ENCODE measurements at places on chromosomes 2 and 18.

DNA sequence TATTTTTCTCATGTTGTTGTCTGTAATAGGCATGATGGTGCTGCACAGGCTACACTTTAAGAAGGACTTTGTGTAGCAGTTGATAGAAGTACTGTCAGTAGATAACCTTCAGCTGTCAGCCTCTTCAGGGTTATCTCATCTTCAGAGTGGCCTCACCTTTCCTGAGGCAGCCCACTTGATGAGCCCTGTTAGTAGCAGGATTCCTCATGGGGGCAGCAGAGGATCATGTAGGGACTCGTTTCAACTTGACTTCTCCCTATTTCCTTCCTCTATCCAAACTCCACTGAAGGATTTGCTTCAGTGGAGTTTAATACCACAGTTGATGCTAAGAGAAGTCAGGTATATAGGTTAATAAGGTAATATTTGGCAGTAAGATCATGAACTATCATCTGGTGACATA is 530.3 kb upstream of the FSIP2 start:
- no peak for DNase-seq

DNA sequence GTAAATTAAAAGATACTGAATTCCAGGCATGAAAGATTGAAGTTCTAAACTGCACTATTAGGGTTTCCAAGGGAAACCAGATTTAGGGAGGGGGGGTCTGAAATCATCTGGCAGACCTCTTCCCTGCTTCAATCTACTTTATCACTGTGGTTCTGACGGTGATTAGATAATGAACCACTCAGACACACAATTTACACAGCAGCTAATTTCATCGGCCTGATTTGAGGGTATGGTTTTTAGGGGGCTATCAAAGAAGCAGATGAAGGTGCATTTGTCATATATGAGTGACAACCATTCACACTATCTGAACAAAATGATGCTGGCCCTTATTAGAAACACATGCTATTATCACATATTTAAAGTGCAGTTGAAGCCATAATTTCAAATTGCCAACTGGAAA is 106.0 kb downstream of the OLA1 start:
- DNase-seq = no peak

- DNase-seq = no peak
Measured at GRCh38 chr2:102765061-102765460, 3.2 kb downstream of the TMEM182 start.

DNA sequence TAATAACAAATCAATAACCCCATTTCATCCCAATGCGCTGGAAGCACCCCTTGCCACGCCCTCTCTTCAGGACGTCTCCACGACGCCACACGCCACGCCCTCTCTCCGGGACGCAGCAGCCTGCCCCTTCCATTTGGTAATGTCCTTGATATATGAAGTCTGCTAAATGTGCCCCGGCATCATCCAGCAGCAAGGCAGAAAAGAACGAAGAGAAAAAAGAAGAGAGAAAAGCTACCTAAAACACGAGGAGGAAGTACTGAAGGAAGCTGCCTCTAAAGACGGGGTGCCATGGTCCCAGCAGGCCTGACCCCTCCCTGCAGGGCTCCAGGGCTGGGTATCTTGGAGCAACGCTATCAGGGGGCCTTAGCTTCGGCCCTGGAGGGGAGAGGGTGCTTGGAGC is 41.8 kb downstream of the CNGA3 start:
- DNase-seq = no peak

DNA sequence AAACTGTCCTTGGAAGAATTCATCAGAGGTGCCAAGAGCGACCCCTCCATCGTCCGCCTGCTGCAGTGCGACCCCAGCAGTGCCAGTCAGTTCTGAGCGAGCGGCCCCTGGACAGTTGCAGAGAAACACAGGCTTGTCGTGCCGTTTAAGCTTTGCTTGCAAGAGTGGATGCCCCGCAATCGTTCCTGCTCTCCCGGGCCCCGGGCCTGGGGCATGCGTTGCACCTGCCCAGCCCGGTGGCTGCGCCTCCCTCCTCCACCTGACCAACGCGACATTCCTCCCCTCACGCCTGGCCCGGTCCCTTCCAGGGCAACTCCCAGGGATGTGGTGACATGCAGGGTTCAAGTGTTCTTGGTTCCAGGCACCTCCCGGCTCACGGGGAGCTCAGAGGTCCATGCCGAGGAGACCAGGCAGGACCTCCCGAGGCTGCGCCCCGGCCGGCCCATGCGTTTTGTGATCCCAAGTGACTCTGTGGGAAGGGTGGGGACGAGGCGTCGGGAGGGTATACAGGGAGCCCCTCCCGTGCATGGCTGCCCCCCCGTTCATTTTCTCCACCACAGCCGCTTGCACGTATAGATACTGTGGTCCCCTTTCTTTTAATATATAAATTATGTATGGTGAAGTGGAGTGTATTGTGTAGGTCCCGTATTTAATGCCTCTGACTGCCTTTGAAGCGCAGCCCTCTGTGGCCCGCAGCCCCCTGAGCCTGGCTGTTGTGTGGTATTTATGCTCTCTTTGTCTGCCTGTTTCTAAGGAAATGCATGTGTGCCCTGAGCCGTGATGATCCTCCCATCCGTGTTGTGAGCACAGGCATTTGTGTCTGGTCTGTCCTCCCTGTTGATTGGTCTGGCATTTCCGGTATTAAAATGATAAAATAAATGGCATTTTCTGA is 21.2 kb downstream of the ODC1 start:
- no peak for DNase-seq

- DNase-seq = peak; percentile 11
Measured at GRCh38 chr2:200306196-200306930, at the start of gene SPATS2L. TSS of gene SPATS2L (plus strand) at chr2:200306693. CDS start at chr2:200389245, 82,552 bp downstream.

DNA sequence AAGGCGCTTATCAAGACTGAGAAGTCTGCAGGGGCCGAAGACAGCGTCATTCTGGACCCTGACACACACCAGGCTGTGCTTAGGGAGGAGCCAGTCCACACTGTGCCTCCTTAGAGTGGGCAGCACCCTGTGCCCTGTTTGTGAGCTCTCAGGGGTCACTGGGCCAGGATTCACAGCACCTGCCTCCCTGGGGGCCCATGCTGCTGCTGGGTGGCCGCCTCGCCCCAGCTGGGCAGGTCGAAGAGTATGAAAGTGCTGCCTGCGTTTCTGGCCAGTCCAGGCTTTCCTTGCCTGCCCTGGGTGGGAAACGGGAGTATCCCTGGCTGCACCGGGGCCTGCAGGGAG is 15.4 kb upstream of the GPR55 start:
- no peak for DNase-seq

DNA sequence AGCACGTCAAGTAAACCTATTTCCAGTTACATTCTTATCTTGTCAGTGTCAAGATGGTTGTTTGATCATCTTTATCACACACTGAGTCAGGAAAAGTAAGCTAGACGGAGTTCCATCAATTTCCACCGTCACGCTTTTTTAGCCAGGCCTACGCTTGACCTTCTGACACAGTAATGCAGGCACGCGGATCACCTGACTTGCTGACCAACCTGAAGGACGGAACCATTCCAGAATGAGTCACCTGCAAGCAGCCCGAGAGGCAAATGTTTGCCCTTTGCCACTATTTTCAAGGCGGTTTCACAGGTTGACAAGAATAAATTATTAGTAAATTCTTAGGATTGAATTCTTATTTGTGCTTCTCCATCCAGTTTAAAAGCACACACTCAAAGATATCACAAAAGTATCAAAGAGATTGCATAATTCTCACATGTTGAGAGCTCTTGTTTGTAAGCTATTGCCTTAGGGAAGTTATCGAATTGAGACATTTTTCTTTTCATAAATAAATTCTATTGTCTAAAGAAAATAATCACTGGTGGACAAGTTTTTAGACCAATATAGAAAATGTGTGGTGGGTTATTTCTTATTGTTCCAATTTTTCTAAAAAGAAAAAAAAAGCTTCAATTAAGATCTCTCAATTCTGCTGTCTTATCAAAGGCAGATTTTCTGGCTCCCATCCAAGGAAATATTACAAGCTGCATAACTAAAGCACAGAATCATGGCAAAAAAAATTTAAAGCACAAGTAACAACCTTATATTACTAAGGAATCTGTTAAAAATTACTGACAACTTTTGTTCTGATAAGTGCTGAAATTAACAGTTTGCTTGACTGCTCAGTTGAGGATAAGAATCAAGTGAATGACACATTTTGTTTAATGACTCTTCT is 31.9 kb downstream of the UXS1 start:
- no peak for DNase-seq

- no peak for DNase-seq
Measured at GRCh38 chr18:62984656-62985315, 269.4 kb downstream of the PHLPP1 start.

GRCh38 chr18:62778976-62779869 is 63.9 kb downstream of the PHLPP1 start:
- no peak for DNase-seq

- no peak for DNase-seq
Measured at GRCh38 chr18:63197246-63197869, 122.2 kb downstream of the BCL2 start.

GRCh38 chr2:57570961-57571360 is 475.6 kb upstream of the VRK2 start:
- DNase-seq = no peak

DNA sequence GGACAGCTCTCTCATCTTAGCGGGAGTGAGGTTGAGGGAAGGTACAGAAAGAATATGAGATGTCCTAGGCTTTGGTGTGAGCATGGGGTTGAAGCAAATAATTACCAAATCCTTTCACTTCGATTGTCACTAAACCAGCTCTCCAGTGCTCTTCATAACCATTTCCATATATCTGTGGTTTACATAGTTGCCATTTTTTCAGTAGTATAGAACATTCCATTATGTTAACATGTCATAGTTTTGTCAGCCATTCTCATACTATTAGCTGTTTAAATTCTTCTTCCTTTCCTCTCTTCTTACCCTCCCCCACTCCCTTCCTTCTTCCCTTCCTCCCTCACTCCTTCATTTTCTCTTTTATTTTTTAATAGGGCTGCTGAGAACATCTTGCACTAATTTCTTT is 205.9 kb downstream of the BABAM2 start:
- DNase-seq = no peak

- DNase-seq = no peak
Measured at GRCh38 chr2:32192418-32192817, 26.8 kb downstream of the SLC30A6 start.

DNA sequence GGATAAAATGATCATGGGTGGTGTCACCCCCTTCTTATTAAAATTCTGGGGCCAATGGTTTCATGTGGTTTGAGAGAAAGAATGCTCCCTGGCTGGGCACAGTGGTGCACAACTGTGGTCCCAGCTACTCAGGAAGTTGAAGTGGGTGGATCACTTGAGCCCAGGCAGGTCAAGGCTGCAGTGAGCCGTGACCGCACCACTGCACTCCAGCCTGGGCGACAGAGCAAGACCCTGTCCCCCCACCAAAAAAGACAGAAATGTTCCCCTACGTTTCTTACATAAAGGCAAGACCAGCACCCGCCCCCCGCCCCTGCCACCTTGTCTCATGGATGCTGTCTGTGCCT is 53.0 kb upstream of the ID2 start:
- no peak for DNase-seq

- DNase-seq = no peak
Measured at GRCh38 chr2:136796339-136796738, 31.0 kb downstream of the THSD7B start.

GRCh38 chr2:157262248-157262647 is 4.7 kb downstream of the GALNT5 start:
- DNase-seq = no peak

DNA sequence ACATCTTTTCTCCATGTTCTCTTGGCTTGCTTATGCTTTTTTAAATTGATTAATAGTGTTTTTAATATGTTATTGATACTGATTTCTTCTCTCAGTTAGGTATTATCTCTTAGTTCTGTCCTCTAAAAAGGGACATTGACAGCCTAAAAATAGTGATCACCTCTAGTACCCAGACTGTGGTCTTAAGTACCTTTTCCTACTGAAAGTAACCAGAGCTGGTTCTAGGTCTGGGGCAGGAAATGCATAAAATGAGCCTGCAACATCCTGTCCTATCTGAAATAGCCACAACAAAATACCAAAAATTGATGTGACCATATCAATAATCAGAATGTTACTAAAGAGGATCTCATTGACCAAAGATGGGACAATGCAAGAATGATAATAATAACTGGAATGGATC is 113.3 kb downstream of the DNAH6 start:
- DNase-seq = no peak

DNA sequence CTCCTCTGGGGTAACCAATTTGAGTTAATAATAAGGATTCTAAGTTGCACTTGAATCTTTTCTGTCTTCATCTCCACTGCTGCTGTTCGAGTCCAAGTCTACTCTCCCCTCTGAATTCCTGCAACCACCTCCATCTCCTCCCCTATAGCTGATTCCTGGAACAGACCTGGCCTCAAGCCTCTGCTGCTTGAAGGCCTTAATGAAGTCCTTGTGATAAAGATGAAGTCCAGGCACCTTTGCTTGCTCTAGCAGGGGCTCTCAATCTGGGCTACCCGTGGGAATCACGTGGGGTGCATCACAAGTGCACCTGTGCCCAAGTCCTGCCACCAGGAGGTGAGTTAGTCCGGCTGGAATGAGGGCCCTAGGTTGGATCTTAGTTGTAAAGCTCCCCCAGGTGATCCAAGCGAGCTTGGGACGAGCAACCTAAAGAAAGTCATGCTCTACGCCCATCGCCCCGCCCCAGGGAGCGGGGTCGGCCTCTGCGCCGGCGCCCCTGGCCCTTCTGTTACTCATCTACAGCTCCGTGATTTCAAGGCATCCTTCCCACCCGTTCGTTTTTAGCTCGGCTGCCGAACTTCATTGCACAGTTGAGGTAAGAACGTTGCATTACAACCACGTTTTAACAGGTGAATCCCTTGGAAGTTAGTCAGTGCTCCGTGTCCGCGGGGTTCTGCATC is 905 bp upstream of the IAH1 start:
- DNase-seq = no peak

DNA sequence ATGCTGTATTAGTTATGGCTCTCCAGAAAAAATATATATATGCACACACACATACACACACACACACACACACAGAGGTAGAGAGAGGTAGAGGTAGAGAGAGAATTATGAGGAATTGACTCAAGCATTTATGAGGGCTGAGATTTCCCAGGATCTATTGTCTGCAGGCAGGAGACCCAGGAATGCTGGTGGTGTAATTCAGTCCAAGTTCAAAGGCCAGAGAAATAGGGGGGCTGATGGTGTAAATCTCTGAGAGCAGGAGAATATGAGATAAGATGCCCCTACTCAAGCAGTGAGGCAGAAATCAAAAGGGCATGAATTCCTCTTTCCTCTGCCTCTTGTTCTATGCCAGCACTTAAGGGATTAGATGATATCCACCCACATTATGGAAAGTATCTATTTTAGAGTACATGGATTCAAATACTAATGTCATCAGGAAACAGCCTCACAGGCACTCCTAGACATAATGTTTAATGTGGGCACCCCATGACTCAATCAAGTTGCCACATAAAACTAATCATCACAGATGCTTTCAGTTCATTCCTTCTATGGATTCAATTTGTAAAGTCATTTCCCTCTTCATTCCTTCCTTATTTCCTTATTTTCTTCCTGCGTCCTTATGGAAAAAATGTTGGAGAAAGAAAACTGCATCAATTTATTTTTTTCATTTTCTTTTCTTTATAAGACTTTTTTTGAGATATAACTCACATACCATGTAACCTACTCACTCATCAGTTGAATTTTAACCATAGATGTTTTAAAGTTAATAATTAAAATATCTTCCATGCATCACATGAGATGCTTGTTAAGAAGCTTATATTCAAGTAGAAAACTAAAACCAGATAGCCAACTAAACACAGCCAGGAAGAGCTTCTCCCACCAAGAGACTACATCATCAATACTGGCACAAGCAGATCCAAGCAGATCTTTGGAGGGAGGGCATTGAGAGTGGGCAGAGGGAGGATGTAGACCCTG is 406.2 kb downstream of the MBD2 start:
- DNase-seq = no peak

GRCh38 chr18:77016936-77017335 is 115.6 kb downstream of the MBP start:
- no peak for DNase-seq

Measured in activated naive CD4-positive, alpha-beta T cell (primary cell).